GM23338 (cell line): ENCODE measurements at places on chromosomes 16 and 17. TPM values are rescaled to one million over a fixed set of nuclear protein-coding genes. Genes with fewer than 3 reads are reported as not detected.

Gene DOC2B
- 2.4 and 3.8 TPM in 2 replicates for total RNA-seq

Gene EPOP
- total RNA-seq, result 1.7 and 2.4 TPM in 2 replicates

Gene TTYH2
- total RNA-seq, result 3.9 and 5.2 TPM in 2 replicates

Gene NPIPA8
- total RNA-seq, result 16.7 TPM in 1 of 2 replicates, not detected in the other

Gene SLC5A11
- 0.07 TPM in 1 of 2 replicates, not detected in the other for total RNA-seq

Gene KRTAP16-1
- total RNA-seq, result not detected in 2 replicates

Gene PRDM7
- not detected in 2 replicates for total RNA-seq

Gene CIAO2B
- total RNA-seq, result 85.0 and 92.4 TPM in 2 replicates

Gene GP1BA
- not detected in 2 replicates for total RNA-seq

Gene ABCC3
- total RNA-seq, result 0.27 TPM in 1 of 2 replicates, not detected in the other

Gene CRYM
- 15.5 and 18.0 TPM in 2 replicates for total RNA-seq

Gene GCGR
- total RNA-seq, result 0.17 and 0.31 TPM in 2 replicates

Gene KIF18B
- total RNA-seq, result 27.1 and 28.4 TPM in 2 replicates

Gene CIITA
- 0.10 TPM in 1 of 2 replicates, not detected in the other for total RNA-seq

Gene C17orf50
- total RNA-seq, result 1.6 TPM in 1 of 2 replicates, not detected in the other

Gene RECQL5
- 23.3 and 24.5 TPM in 2 replicates for total RNA-seq

Gene MT4
- total RNA-seq, result not detected in 2 replicates

- no peak overlapping the region for H3K27ac ChIP-seq
- DNase-seq, result peak; percentile 37
- peaks cover 44% of the 10 kb centered on the region for H3K4me1 ChIP-seq
- no peaks in the 10 kb centered on the region for H3K36me3 ChIP-seq
- H3K4me3 ChIP-seq, result peak overlapping the region; percentile 53
These were observed 289.2 kb upstream of the SALL1 start for GRCh38 chr16:51440131-51440889.

GRCh38 chr17:17041018-17041521, 1.2 kb upstream of the MPRIP start:
- H3K4me3 ChIP-seq, result peak overlapping the region; percentile 82
- H3K4me1 ChIP-seq, result peaks cover 30% of the 10 kb centered on the region
- no peaks in the 10 kb centered on the region for H3K36me3 ChIP-seq
- H3K27me3 ChIP-seq, result peaks cover 5% of the 10 kb centered on the region; the same call in 1 of the 2 replicates
- H3K27ac ChIP-seq, result no peak overlapping the region

GRCh38 chr17:14306596-14306995, 5.7 kb downstream of the HS3ST3B1 start:
- 0 out of 2 replicates have a peak overlapping the region, but pooled peaks have one; percentile 13 for H3K4me3 ChIP-seq
- peaks cover 72% of the 10 kb centered on the region for H3K4me1 ChIP-seq
- peaks cover 51% of the 10 kb centered on the region for H3K27me3 ChIP-seq

DNA sequence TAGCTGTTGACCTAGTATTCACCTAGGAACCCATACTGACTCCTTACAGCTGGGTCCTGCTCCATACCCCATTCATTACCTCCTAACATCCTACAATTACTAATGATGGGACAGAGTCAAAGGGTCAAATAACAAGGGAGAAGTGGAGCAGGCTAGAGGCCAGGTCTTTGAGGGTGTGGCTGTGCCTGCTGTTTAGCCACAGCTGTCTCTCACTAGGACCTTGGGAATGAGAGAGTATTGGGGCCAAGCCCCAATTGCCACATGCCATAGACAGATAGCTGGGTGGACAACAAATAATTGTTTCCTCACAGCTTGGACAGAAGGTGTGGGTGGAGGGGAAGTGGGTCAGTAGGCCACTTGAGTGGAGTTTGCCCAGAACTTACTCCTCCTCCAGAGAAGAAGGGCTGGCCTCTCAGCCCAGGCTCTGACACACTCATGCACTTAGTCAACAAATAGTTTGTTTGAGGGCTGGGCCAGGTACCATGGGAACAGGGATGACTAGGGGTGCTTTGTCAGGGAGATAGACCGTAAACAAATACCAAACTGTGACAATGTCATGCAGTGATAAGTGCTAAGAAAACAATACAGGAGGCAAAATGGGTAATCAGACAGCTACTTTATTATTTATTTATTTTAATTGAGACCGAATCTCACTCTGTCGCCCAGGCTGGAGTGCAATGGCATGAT, 10.2 kb upstream of the CENPT start:
- H3K27ac ChIP-seq, result peak overlapping the region; percentile 75; the same call in 1 of the 2 replicates
- DNase-seq, result peak; percentile 86
- no peak overlapping the region for H3K4me3 ChIP-seq

- H3K27me3 ChIP-seq, result no peaks in the 10 kb centered on the region
- DNase-seq, result no peak
- no peak overlapping the region for H3K27ac ChIP-seq
- no peaks in the 10 kb centered on the region for H3K4me1 ChIP-seq
These were observed 13.8 kb upstream of the CDH15 start for GRCh38 chr16:89157778-89158177.

DNA sequence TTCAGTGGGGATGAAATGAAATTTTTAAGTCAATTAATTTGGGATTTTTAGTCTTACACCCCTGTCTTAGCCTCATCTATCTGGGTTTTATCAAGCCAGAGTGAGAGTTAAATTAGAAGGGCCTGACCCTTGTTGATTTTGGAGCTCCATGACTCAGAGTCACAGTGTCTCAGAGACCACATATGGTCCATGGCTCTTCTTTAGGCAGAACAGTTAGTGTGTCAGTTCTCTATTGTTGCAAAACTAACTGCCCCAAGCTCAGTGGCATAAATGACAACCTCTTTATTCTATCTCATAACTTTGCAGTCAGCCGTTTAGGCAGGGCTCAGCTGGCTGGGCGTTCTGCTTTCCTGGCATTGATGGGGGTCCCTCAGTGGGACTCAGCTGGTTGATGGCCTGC, 44.7 kb downstream of the IRF8 start:
- no peaks in the 10 kb centered on the region for H3K36me3 ChIP-seq
- H3K27ac ChIP-seq, result no peak overlapping the region
- H3K4me3 ChIP-seq, result no peak overlapping the region
- DNase-seq, result no peak

GRCh38 chr16:54316095-54316889, 29.7 kb upstream of the IRX3 start:
- no peaks in the 10 kb centered on the region for H3K36me3 ChIP-seq
- no peak overlapping the region for H3K27ac ChIP-seq
- no peak overlapping the region for H3K4me3 ChIP-seq

GRCh38 chr16:47694543-47694942, 233.4 kb downstream of the PHKB start:
- no peak overlapping the region for H3K4me3 ChIP-seq
- DNase-seq, result peak; percentile 55
- H3K27me3 ChIP-seq, result no peaks in the 10 kb centered on the region
- peaks cover 11% of the 10 kb centered on the region for H3K4me1 ChIP-seq
- H3K36me3 ChIP-seq, result no peaks in the 10 kb centered on the region; the same call in 1 of the 2 replicates

DNA sequence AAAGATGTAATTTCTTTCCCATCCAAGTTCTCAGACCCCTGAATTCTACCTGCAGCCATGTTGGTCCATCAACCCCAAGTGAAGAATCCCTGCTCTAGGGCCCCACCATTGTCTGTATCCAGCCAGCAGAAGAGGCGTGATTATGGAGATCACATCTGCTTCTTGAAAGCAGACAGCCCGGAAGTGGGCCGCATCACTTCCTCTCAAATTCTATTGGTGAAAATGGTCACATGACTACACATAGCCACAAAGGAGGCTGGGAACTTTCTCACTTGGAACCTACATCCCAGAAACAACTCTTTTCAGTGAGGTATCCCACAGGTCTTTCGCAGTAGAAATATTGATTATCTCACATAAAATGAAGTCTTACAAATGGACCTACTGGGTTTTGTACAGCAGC, 40.1 kb downstream of the IL4R start:
- no peak for DNase-seq
- no peaks in the 10 kb centered on the region for H3K4me1 ChIP-seq
- H3K27me3 ChIP-seq, result no peaks in the 10 kb centered on the region
- H3K36me3 ChIP-seq, result 0 out of 2 replicates have a peak, but pooled peaks cover 3% of the 10 kb centered on the region
- no peak overlapping the region for H3K4me3 ChIP-seq

- H3K4me1 ChIP-seq, result peaks cover 8% of the 10 kb centered on the region
- DNase-seq, result no peak
- H3K4me3 ChIP-seq, result no peak overlapping the region
- no peaks in the 10 kb centered on the region for H3K36me3 ChIP-seq
These were observed 28.7 kb upstream of the MYOCD start for GRCh38 chr17:12637015-12637414.

GRCh38 chr16:29920288-29921033, 5.6 kb downstream of the KCTD13 start:
- H3K27me3 ChIP-seq, result no peaks in the 10 kb centered on the region
- H3K4me3 ChIP-seq, result no peak overlapping the region
- H3K27ac ChIP-seq, result no peak overlapping the region
- no peak for DNase-seq
- H3K36me3 ChIP-seq, result peaks cover 3% of the 10 kb centered on the region; the same call in 1 of the 2 replicates
- H3K4me1 ChIP-seq, result no peaks in the 10 kb centered on the region

DNA sequence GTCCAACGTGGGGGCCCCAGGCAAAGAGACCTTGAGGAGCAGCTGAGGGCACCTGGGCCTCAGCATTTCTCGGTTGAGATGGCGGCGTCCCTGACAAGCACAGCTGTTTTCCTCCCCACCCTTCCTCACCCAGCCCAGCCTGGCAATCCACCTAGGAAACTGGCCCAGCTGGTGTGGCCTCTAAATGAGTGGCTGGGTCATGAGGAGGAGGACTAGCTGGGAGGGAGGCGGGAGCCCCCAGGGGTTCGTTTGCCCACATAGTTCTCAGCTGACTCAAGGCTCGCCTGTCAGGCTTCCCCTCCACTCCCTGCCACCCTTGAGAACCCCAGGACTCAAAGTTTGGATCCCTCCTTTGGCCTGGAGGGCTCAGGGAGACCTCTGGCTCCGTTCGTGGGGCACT, 5.9 kb downstream of the RNF222 start:
- H3K4me3 ChIP-seq, result no peak overlapping the region
- no peak overlapping the region for H3K27ac ChIP-seq
- no peak for DNase-seq
- H3K36me3 ChIP-seq, result no peaks in the 10 kb centered on the region
- no peaks in the 10 kb centered on the region for H3K27me3 ChIP-seq
- H3K4me1 ChIP-seq, result peaks cover 7% of the 10 kb centered on the region; the same call in 1 of the 2 replicates

DNA sequence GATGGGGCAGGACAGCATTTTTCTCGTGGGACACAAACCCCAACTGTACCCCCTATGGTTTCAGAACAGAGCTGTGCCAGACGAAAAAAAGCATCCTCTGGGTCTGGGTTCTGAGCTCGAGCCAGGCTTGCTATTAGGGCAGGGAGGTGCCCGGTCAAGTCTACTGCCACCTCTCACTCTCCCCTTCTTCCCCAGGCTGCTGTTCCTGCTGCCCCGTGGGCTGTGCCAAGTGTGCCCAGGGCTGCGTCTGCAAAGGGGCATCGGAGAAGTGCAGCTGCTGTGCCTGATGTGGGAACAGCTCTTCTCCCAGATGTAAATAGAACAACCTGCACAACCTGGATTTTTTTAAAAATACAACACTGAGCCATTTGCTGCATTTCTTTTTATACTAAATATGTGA, 1.1 kb downstream of the MT1E start:
- H3K4me1 ChIP-seq, result peaks cover 26% of the 10 kb centered on the region
- H3K27me3 ChIP-seq, result peaks cover 100% of the 10 kb centered on the region
- no peaks in the 10 kb centered on the region for H3K36me3 ChIP-seq

DNA sequence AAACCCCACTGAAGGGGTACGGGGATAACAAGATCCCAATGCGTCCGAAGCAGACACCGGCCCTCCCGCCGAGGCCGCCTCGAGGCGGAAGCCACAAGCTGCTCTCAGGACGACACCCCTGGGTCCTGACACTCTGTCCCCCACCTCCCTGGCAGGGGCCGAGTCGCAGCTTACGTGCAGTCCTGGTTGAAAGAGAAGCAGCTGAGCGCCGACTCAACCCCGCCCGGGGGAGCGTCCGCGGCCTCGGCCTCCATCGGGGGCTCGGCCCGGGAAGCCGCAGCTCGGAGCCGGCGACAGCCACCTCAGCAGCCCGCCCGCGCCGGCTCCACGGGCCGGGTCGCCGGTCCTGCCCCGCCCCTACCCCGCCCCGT, at the start of gene WIPI1:
Gene WIPI1, minus strand, starts transcription at position 329 of the 371 bp plus-strand sequence. Its CDS starts 75 bp downstream, at position 254.
- H3K4me1 ChIP-seq, result peaks cover 48% of the 10 kb centered on the region
- H3K27ac ChIP-seq, result 0 out of 2 replicates have a peak within 1 kb of the TSS, but pooled peaks have one; percentile 53
- no peaks in the 10 kb centered on the region for H3K36me3 ChIP-seq
- H3K4me3 ChIP-seq, result peak within 1 kb of the TSS; percentile 76
- DNase-seq, result no peak

GRCh38 chr16:4947722-4948503, 10.2 kb upstream of the SEC14L5 start:
- H3K27ac ChIP-seq, result peak overlapping the region; percentile 90
- peak; percentile 75 for DNase-seq
- H3K27me3 ChIP-seq, result no peaks in the 10 kb centered on the region
- H3K4me3 ChIP-seq, result no peak overlapping the region
- H3K4me1 ChIP-seq, result peaks cover 34% of the 10 kb centered on the region

GRCh38 chr16:85735225-85735635, 15.7 kb downstream of the C16orf74 start:
- H3K4me1 ChIP-seq, result no peaks in the 10 kb centered on the region
- H3K27me3 ChIP-seq, result no peaks in the 10 kb centered on the region
- no peak for DNase-seq
- H3K27ac ChIP-seq, result no peak overlapping the region
- H3K36me3 ChIP-seq, result no peaks in the 10 kb centered on the region
- no peak overlapping the region for H3K4me3 ChIP-seq

GRCh38 chr17:40224718-40225550, 5.8 kb downstream of the WIPF2 start:
- H3K4me1 ChIP-seq, result no peaks in the 10 kb centered on the region; the same call in 1 of the 2 replicates
- H3K27me3 ChIP-seq, result no peaks in the 10 kb centered on the region
- DNase-seq, result no peak
- no peaks in the 10 kb centered on the region for H3K36me3 ChIP-seq

DNA sequence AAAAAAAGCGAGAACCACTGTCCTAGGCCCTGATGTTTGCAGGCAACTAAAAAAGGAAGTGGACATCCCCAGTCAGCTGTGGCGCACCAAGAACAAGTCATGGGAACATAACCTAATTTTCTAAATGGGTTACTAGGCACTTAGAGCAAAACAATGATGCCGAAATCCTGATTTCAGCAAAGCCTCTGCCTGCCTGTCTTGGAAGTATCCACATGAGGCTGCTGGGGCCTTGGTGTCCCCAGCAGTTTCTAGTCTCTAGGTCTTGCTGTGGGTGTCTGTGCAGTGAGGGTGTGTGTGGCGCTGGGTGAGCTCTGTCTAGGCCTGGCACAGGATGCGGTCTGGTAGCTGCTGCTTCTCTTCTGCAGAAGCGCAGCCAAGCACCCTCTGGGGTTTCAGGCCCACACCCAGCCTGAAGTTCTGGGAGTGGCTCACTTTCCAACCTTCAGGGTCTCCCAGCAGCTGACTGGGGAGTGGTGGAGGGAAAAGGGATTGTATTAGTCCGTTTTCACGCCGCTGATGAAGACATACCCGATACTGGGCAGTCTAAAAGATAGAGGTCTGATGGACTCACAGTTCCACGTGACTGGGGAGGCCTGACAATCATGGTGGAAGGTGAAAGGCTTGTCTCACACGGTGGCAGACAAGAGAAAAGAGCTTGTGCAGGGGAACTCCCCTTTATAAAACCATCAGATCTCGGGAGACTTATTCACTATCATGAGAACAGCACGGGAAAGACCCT, 21.1 kb downstream of the STH start:
- no peaks in the 10 kb centered on the region for H3K27me3 ChIP-seq
- H3K4me1 ChIP-seq, result no peaks in the 10 kb centered on the region
- no peak overlapping the region for H3K4me3 ChIP-seq
- DNase-seq, result no peak
- no peak overlapping the region for H3K27ac ChIP-seq
- H3K36me3 ChIP-seq, result no peaks in the 10 kb centered on the region

- no peaks in the 10 kb centered on the region for H3K27me3 ChIP-seq
- no peaks in the 10 kb centered on the region for H3K36me3 ChIP-seq
- no peak for DNase-seq
- H3K4me3 ChIP-seq, result no peak overlapping the region
- no peak overlapping the region for H3K27ac ChIP-seq
These were observed 18.0 kb upstream of the ENDOV start for GRCh38 chr17:80397034-80397387.
